ENCODE measurements at places on chromosomes 13 and 19.

DNA sequence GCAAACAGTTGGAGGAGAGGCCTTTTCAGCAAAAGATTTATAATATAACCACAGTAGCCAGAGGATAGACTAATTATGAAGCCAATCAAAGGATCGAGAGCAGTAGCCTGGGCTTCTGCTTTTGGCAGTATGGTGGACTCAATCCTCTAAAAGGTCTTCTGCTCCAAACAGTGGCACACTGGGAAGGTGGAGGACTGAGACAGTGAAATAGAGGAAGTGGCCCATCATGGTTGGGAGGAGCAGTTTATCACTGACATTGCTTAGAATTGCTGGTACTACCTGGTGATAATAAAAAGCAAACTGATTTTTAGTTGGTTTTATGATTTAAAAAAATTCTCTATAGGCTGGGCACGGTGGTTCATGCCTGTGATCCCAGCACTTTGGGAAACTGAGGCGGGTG lies 20.9 kb upstream of the PLAUR start:
- no peak for DNase-seq

DNA sequence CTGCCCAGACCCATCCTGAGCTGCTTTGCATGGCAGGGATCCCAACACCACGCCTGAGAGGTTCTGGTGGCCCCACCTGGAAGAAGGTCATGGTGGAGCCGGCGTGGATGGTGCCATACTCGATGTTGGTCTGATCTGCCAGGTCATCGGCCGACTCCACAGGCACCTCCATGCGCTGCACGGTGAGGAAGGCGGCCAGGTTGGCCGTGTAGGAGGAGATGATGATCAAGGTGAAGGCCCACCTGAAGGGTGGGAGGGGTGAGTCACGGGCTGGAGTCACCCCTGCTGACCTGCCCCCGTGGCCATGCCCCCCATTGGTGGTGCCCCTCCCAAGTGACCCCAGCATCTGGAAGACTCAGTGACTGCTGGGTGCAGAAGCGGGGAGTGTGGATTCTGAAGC lies 12.5 kb upstream of the ATP1A3 start:
- DNase-seq, result no peak

DNA sequence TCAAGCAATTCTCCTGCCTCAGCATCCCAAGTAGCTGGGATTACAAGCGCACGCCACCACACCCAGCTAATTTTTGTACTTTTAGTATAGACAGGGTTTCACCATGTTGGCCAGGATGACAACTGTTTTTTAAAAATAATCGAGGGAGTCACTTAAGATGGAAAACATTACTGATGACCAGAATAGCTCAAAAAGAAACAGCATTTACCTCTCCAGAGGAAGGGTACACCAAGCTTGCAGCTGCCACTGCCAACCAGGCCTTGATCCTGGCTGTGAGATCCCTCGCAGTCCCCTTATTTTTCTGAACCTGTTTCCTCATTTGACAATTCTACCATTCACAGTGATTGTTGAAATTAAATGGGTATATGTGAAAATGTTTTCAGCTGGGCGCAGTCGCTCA lies 14.5 kb downstream of the PDCD5 start:
- DNase-seq, result no peak

GRCh38 chr19:18464646-18465045 lies 26.7 kb upstream of the ISYNA1 start:
- peak; percentile 89 for DNase-seq

GRCh38 chr19:46221981-46222610 lies 7.4 kb upstream of the IGFL1 start:
- no peak for DNase-seq

GRCh38 chr13:28231642-28232041 lies 93.3 kb downstream of the PAN3 start:
- DNase-seq, result no peak

GRCh38 chr13:99572131-99572530 lies 70.9 kb downstream of the TM9SF2 start:
- DNase-seq, result no peak

- no peak for DNase-seq
Observed at GRCh38 chr19:27993619-27994570, 1219.1 kb downstream of the UQCRFS1 start.

- no peak for DNase-seq
Observed at GRCh38 chr13:99155821-99156220, 44.8 kb upstream of the UBAC2 start.

Data from coronary artery (tissue), 2 donors.